Caco-2 (cell line): ENCODE measurements at places on chromosomes 7 and 10.

- DNase-seq, result no peak
Observed at GRCh38 chr10:44413416-44413815, 28.5 kb upstream of the CXCL12 start.

DNA sequence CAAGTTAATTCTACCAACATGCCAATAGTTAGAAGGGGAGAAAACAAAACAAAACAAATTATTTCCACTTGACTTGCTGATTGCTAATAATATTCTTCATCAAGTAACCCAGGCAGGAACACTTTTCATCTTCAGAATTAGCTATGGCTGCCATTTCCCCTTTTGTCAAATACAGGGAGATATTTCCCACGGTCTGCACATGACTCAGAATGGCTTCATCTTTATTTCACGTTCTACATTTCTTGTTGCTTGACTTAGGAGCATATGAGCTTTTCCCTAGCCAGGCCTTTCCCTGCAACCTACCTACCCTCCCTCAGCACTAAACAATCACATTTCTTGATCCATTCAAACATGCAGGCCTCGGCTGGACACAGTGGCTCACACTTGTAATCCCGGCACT lies 6.5 kb downstream of the CPVL start:
- DNase-seq, result no peak

GRCh38 chr7:39252916-39253315 lies 275.2 kb downstream of the POU6F2 start:
- DNase-seq, result no peak

GRCh38 chr7:157250605-157251228 lies 86.1 kb upstream of the DNAJB6 start:
- peak; percentile 72 for DNase-seq

DNA sequence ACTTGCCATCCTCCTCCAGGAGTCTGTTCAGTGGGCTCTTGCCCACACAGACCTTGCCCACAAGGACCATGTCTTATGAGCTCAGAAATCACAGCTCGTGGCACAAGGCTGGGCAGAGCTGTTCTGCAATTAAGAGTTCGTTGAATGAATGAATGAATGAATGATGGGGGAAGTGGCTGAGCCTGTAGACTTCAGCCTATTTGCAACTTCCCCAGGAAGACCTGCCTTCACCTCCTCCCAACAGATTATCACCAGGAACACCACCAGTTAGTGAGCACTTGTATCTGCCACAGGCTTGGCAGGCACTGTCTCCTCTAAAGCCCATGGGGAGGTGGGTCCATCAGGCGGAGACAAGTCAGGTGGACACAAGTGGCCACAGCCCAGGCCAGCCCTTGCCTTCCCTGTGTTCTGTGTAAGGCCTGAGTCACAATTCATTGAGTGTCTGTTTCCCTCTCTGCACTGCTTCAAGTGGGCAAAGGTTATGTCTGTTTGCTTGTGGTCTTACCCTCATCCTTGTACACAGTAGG lies 1.8 kb upstream of the FGF8 start:
- no peak for DNase-seq

DNA sequence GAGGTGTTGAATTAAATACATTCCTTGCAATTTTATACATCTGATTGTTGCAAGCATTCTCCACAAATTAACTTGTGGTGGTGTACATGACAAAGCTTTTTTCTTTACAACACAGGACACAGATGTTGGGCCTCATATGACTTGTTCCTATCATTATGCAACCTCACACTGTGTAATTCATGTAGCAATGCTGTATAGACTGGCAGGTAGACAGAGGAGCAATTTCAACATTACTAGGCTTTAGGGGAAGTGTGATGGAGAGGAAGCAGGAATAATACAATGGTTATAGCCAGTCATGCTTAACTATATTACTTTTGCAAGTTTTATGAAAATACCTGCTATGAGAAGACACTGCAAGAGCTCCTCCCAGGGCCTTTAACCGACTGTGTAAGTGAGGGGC lies 832.1 kb downstream of the CNTNAP2 start:
- no peak for DNase-seq

- no peak for DNase-seq
Observed at GRCh38 chr10:6514180-6514579, 65.9 kb downstream of the PRKCQ start.

DNA sequence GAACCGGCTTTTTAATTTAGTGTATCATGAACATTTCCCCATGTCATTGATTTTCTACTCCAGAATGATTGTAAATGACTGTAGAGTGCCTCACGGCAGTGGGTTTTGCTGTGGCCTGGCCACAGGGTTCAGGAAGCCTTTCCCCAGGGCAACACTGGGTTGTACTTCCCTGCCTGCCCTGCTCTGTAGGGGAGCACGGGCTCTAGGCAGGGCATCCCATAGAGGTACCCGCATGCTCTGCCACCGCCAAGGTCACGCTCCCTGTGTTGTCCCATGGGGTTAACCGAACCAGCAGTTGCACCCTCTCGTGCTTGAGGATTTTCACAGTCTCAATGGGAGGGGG lies 63.8 kb downstream of the BPGM start:
- DNase-seq, result no peak

DNA sequence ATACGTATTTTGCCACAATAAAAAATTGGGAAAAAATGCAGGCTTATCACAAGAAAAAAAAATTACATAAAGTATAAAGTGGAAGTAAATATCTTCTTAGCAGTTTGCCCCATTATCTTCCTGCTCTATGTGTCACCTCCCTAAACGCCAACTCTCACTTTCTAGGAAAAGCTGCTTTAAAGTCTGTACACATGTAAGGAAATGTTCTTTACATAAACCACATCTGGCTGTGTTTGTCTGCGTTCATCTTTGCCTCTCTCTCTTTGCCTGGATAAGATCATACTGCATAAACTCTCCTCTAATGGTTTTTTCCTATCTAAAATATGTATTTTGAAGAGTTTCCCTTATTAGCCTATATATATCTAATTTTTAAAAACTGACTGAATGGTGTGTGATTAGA lies 23.0 kb upstream of the UMAD1 start:
- no peak for DNase-seq

GRCh38 chr7:130444751-130445407 lies 4.1 kb upstream of the CEP41 start:
- no peak for DNase-seq

DNA sequence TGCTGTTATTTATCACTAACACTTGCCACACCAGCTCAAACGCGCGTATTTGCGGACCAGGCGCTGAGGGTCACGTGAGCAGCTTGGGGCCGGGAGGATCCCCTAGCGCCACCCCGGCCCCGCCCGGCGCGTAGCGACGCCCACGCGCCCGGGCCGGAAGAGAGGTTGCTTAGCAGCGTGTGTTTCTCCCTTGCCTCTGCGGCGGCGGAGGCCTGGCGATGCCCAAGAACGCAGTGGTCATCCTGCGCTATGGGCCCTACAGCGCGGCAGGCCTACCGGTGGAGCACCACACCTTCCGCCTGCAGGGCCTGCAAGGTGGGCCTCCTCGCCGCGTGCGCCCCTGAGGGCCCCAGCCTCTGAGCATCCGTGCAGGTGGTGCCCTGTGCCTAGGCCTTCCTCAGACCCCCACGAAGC lies at the start of gene C10orf53:
Gene C10orf53, plus strand, starts transcription at position 172 of the 414 bp plus-strand sequence. Its CDS starts 47 bp downstream, at position 219.
- DNase-seq, result no peak

GRCh38 chr7:116809636-116810266 lies 52.6 kb upstream of the CAPZA2 start:
- DNase-seq, result peak; percentile 83

- DNase-seq, result no peak
Observed at GRCh38 chr7:17622451-17622850, 317.8 kb downstream of the SNX13 start.

DNA sequence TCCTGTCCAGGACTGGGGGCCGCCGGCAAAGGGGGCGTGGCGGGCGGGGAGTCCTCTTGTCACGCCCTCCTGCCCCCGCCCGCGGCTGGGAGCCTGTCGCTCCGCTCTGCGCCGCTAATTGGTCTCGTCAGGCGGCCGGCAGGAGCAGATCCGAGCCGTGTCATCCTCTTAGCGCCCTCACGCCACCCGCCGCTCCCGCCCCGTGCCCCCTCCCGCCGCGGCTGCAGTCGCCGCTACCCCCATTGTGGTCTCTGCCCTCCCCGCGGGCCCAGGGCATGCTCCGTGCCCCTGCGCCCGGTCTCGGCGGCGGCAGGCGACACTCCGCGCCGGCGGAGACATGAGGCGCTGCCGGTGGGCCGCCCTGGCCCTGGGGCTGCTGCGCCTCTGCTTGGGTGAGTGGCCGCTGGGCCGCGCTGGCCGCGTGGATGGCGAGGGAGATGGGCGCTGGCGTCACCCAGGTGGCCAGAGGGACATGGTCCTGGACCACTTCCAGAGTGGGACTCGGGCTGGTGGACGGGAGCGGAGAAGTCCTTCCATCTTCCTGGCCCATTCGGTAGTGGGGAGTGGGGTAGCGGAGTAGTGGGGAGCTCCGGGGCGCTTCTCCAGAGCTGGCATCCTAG lies at the start of gene CDHR1:
Gene CDHR1, plus strand, starts transcription at position 114 of the 620 bp plus-strand sequence. Its CDS starts 224 bp downstream, at position 338.
- peak; percentile 41 for DNase-seq

DNA sequence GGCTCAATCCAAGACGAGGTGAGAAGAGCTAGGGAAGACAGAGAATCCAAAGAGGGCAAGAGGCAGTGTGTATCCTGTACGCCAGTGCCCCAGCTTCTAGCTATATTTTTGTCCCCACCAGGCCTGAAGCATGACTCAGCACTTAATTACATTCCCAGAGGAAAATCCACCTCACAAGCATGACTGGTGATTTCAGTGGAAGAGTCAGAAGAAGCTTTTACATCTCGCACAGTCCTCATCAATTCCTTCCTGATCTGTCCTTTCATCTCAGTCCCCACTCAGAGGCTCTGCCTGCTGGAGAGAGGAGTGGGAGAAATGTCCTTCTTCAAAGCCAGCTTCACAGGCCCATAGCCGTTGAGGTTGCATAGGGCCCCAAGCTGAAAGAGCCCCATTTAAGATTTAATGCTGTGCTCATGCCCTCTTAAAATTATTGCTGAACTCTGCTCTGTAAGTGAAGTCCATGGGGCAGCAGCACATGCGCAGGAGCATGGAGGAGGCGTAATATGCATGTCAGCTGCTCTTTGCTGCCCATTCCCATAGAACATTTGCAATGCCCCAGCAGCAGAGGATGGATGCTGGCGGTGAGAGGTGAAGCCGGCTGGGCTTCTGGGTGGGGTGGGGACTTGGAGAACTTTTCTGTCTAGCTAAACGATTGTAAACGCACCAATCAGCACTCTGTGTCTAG lies 39.0 kb upstream of the AOAH start:
- no peak for DNase-seq

DNA sequence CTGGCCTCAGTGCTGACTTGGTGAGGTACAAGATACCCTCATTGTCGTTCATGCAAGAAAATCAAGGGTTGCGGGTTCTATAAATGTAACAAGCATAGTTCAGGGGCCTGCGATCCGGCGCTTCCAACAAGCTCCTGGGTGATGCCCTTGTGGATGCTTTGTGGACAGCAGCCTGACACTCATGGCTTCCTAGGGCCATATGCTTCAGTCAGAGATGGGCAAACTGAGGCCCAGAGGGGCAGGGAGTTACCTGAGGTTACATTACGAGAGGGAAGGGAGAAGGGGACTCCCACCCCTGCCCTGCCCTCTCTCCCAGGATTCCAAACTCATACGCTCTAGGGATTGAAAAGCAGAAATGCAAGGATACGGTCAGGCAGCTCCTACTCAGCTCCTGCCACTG lies 296.3 kb upstream of the ZMIZ1 start:
- DNase-seq, result no peak

- DNase-seq, result no peak
Observed at GRCh38 chr7:116776610-116777289, 85.6 kb upstream of the CAPZA2 start.

- no peak for DNase-seq
Observed at GRCh38 chr7:156655251-156655650, 14.7 kb downstream of the RNF32 start.

DNA sequence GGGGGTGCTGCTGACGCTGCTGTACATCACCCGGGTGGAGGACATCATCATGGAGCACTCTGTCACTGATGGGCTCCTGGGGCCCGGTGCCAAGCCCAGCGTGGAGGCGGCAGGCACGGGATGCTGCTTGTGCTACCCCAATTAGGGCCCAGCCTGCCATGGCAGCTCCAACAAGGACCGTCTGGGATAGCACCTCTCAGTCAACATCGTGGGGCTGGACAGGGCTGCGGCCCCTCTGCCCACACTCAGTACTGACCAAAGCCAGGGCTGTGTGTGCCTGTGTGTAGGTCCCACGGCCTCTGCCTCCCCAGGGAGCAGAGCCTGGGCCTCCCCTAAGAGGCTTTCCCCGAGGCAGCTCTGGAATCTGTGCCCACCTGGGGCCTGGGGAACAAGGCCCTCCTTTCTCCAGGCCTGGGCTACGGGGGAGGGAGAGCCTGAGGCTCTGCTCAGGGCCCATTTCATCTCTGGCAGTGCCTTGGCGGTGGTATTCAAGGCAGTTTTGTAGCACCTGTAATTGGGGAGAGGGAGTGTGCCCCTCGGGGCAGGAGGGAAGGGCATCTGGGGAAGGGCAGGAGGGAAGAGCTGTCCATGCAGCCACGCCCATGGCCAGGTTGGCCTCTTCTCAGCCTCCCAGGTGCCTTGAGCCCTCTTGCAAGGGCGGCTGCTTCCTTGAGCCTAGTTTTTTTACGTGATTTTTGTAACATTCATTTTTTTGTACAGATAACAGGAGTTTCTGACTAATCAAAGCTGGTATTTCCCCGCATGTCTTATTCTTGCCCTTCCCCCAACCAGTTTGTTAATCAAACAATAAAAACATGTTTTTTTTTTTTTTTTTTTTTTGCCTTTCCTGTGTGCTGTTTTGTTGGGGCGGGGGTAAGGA lies 55.8 kb downstream of the TSPAN15 start:
- DNase-seq, result peak; percentile 44

GRCh38 chr7:137687556-137688265 lies 159.1 kb downstream of the DGKI start:
- no peak for DNase-seq

DNA sequence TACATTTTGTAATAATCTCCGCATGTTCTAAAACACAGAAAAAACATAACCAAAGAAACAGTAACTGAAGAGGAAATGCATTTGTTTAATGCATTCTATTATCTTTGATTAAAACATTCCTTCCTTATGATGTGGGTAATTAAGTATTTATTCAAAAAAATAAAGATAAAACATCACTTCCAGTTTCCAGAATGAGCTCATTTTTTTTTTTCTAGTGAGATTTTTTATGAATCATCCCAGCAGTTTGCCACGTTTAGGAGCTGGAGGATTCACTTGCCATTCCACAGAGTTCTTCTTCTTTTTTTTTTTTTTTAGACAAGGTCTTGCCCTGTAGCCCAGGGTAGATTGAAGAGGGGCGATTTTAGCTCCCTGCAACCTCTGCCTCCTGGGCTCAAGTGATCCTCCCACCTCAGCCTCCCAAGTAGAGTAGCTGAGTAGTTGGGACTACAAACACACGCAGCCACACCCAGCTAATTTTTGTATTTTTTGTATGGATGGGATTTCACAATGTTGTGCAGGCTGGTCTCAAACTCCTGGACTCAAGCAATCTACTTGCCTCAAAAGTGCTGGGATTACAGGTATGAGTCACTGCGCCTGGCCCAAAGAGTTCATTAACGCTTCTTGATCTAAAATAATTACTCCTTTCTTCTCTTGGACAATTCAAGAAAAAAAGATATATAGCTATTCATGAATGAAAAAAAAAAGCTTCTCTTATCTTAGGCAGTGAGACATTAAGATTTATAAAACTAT lies 177.3 kb downstream of the DKK1 start:
- no peak for DNase-seq
